ENCODE measurements at places on chromosomes 5 and 9. TPM values are rescaled to one million over a fixed set of nuclear protein-coding genes. Genes with fewer than 3 reads are reported as not detected.

CDH12 gene
- total RNA-seq, result not detected

DNA sequence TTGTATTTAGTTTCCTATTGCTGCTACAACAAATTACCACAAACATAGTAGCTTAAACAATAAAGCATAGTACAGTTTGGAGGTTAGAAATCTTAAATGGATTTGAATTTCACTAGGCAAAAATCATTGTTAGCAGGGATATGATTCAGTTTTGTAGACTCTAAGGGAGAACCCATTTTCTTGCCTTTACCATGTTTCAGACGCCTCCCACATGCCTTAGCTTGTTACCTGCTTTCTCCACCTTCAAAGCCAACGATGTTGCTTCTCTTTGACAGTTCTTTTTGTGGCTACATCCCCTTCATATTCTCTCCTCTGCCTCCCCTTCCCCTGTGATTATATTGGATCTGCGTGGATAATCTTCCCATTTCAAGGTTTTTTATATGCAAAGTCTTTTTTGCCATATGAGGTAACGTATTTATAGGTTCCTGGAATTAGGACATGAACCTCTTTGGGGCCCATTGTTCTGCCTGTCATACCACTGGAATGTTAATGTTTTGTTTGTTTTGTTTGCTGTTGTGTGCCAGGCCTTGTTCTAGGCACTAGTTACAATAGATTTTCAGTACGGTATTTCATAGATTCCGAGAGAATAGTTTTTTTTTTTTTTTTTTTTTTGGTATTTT lies 54.1 kb downstream of the UHRF2 start:
- peak; percentile 55 for DNase-seq
- H3K4me1 ChIP-seq, result peaks cover 14% of the 10 kb centered on the region
- H3K27me3 ChIP-seq, result no peaks in the 10 kb centered on the region
- peak overlapping the region; percentile 75 for H3K27ac ChIP-seq

GPBP1 gene
- total RNA-seq, result 77.7 TPM

- no peak overlapping the region for H3K27ac ChIP-seq
- DNase-seq, result no peak
- H3K27me3 ChIP-seq, result no peaks in the 10 kb centered on the region
- peaks cover 4% of the 10 kb centered on the region for H3K4me1 ChIP-seq
Observed at GRCh38 chr5:173583346-173583745, 33.1 kb downstream of the BOD1 start.

DNA sequence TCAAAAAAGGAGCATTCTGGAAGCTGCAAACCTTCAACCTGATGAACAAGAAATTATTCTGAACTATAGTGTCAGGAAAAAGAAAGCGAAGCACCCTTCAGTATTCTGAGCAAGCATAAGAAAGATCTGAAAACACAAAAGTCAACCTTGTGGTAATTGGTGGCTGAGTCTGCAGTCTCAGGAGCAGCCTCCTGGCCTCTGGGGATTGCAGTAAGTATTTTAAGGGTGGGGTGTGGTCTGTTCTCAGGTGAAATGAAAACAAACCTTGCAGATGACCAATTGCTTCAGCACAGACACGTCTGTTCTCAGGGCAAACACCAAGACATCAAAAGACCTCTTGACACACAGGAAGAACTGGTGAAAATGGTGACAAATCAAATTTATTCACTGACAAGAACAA lies 147.8 kb upstream of the RAPGEF1 start:
- no peak overlapping the region for H3K4me3 ChIP-seq
- DNase-seq, result no peak
- H3K36me3 ChIP-seq, result no peaks in the 10 kb centered on the region
- H3K4me1 ChIP-seq, result no peaks in the 10 kb centered on the region
